ENCODE measurements at places on chromosomes 2 and 18.

DNA sequence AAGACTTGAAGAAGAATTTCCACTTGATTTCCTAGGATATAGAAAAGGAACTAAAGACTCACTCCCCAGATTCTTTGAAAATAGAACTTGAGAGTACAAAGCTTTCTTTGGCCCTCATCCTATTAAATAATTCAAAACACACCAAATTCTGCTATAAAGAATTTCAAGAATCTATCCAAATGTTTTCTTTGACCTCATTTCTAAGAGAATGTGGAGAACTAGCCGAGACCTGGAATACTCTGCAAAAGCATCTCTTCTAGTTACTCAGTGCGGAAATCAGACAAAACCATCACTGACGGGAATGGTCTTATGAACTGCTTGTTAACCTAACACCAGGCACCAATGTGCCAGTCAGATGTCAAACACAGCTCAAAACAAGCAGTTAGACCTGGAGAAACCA is 44.2 kb upstream of the ARL5A start:
- DNase-seq = no peak

GRCh38 chr18:60870261-60871153 is 462.7 kb upstream of the CDH20 start:
- no peak for DNase-seq

- no peak for DNase-seq
Measured at GRCh38 chr2:169834401-169834800, 7.1 kb downstream of the UBR3 start.

GRCh38 chr18:10190564-10190963 is 263.9 kb upstream of the APCDD1 start:
- no peak for DNase-seq

GRCh38 chr2:21261591-21261990 is 137.8 kb downstream of the TDRD15 start:
- DNase-seq = no peak

GRCh38 chr2:160142472-160142871 is 57.6 kb downstream of the ITGB6 start:
- no peak for DNase-seq
